ENCODE measurements at places on chromosomes 1 and 21.

- no peaks in the 10 kb centered on the region for H3K36me3 ChIP-seq
- H3K4me1 ChIP-seq = peaks cover 12% of the 10 kb centered on the region
- H3K27ac ChIP-seq = no peak overlapping the region
- DNase-seq = no peak
- H3K4me3 ChIP-seq = no peak overlapping the region
These were observed 26.1 kb downstream of the ACOT7 start for GRCh38 chr1:6367381-6368012.

DNA sequence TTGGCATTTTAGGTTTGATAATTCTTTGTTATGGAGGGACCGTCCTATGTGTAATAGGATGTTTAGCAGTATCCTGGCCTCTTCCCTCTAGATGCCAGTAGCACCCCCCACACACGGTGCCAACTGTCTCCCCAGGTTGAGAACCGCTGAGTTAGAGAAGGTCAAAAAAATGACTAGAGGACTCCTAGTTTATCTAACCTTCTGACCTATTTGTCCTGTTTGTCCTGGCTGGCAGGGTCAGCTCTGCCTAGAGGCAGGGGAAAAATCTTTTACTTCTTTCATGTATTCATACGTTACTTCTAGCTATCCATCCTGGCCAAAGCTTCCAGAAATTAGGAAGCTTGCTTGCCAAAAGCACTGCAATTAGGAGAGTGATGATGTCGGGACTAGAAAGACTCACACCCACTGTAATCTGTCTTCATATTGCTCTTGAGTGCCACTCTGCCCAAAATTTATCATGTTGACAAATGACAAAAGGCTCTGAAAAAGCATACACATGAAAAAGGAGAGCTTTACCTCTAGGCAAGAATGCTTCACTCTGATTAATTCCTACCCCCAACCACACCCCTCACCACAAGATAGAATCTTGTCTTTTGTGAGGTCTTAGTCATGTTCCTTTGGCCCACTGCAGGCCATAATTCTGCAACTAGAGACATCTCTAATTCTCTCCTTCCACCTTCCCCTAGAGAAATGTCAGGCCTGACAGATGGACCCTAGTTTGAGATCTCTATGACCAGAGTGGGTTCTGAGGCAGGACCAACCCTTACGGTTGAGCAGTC, 14.4 kb upstream of the AKR1A1 start:
- no peak for DNase-seq
- no peak overlapping the region for H3K4me3 ChIP-seq
- no peaks in the 10 kb centered on the region for H3K27me3 ChIP-seq

GRCh38 chr1:94237291-94238226, at the start of gene ARHGAP29:
Gene ARHGAP29, minus strand, starts transcription at chr1:94237584. Its CDS starts 5,973 bp downstream, at chr1:94231611.
- H3K4me3 ChIP-seq = peak within 1 kb of the TSS; percentile 48
- DNase-seq = no peak
- no peak within 1 kb of the TSS for H3K27ac ChIP-seq
- H3K4me1 ChIP-seq = peaks cover 13% of the 10 kb centered on the region
- H3K27me3 ChIP-seq = peaks cover 58% of the 10 kb centered on the region
- H3K36me3 ChIP-seq = peaks cover 15% of the 10 kb centered on the region

- no peak for DNase-seq
- no peak overlapping the region for H3K4me3 ChIP-seq
- no peaks in the 10 kb centered on the region for H3K36me3 ChIP-seq
- no peaks in the 10 kb centered on the region for H3K4me1 ChIP-seq
- H3K27ac ChIP-seq = no peak overlapping the region
- H3K27me3 ChIP-seq = peaks cover 3% of the 10 kb centered on the region
These were observed 669.9 kb upstream of the NR5A2 start for GRCh38 chr1:199357599-199357998.

DNA sequence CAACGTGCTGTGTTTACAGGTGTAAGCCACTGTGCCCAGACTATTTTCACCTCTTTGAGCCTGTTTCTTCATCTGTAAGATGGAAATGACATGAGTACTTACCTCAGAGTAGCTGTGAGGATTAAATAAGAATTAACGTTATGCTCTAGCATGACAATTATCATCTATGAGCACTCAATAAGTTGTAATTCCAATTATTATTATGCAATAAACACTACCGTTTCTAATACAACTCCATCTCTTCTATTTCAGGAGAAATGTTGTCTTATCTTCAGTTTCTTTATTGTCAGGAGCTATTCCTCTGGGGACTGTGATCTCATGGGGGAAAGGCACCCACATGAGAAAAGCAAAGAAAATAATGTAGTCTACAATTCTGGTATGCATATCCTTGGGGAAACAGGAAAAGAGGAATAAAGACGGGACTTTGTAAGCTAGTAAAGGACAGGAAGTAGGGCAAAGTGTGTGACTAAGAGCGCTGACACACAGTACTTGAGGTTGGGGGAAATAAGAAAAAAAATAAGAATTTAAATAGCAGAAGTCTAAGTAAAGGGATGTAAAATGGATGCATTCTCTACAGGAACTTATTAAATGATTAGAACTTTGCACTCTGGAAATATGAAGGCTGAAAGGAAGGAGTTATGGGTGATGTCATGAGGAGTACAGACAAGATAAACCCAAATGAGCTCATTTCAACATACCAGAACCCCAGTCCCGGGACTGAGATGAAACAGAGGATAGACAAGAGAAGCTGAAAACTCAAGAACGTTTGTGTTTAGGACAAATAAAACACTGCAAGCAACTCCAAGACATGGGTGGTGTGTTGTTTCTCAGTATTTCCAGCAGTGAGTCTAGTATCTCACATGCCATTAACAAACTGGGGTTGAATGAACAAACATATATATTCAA, 9.8 kb downstream of the PHC2 start:
- H3K36me3 ChIP-seq = no peaks in the 10 kb centered on the region
- no peak overlapping the region for H3K4me3 ChIP-seq
- H3K4me1 ChIP-seq = no peaks in the 10 kb centered on the region
- H3K27me3 ChIP-seq = peaks cover 19% of the 10 kb centered on the region

DNA sequence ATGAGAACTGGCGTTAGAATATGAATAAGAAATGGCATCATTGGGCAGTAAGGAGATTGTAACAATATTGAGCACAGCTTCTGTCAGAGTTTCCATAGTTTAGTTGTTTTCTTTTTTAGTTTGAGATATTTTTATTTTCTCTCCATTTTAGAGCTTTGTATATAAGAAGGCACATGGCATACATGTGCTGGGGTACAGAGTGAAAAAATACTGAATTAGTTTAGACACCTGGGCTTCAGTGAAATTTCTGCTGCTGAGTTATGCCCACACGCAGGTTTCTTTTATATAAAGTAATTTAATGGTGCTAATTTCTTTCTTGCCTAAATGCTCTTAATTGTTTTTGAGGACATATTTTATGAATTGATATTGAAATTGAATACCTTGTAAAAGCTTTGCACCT, 53.6 kb upstream of the RWDD3 start:
- peaks cover 13% of the 10 kb centered on the region for H3K27me3 ChIP-seq
- DNase-seq = no peak
- H3K4me1 ChIP-seq = no peaks in the 10 kb centered on the region
- no peak overlapping the region for H3K27ac ChIP-seq
- H3K4me3 ChIP-seq = no peak overlapping the region

DNA sequence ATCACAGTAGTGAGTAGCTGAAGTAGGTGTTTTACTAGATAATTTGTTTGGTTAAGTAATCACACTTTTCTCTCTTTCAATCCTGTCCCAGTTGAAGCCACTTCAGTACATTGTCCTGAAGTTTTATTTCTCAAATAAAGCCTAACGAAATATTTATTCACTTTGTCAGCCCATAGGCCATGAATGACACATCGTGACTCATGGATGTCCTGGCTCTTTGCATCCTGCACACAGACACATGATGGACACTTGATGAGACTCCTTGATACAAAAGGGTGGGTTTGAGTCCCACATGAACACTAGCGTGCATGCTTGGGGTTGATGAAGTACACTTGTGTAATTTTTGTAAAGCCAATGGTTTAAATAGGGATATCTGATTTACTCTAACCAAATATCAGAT, 22.7 kb upstream of the LAMC2 start:
- no peak for DNase-seq
- no peaks in the 10 kb centered on the region for H3K27me3 ChIP-seq
- H3K4me1 ChIP-seq = no peaks in the 10 kb centered on the region
- no peak overlapping the region for H3K4me3 ChIP-seq

DNA sequence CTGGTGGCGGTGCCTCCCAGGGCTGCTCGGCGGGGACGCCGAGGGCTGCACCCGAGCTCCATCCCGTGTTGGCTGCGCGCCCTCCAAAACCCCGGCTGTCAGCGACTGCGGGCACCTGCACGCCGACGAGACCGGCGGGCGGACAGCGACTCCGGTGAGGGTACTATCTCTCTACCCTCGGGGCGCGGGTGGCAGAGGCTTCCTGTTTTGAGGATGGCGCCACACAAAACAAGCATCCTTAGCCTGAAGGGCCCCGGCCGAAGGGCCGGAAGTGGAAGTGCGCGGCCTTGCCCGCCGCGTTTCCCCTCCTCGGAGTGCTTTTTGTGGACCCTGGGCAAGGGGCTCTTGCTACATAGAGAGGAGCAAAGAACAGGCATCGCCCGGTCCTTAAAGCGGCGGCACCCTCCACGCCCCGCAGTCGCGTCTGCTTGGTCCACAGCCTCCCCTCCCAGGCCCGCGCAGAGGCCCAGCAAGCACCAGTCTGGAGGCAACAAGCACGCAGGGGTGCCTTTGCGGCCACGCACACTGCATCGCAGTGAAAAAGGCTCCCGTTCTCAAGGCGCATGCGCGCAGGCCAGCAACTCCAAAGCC, 561 bp upstream of the COQ8A start:
- peak overlapping the region; percentile 91 for H3K4me3 ChIP-seq
- H3K36me3 ChIP-seq = peaks cover 11% of the 10 kb centered on the region
- peak overlapping the region; percentile 98 for H3K27ac ChIP-seq
- DNase-seq = no peak
- no peaks in the 10 kb centered on the region for H3K27me3 ChIP-seq

- no peaks in the 10 kb centered on the region for H3K36me3 ChIP-seq
- H3K27me3 ChIP-seq = no peaks in the 10 kb centered on the region
- DNase-seq = peak; percentile 12
- H3K4me1 ChIP-seq = peaks cover 33% of the 10 kb centered on the region
- no peak overlapping the region for H3K4me3 ChIP-seq
- no peak overlapping the region for H3K27ac ChIP-seq
These were observed 35.5 kb downstream of the MAN1C1 start for GRCh38 chr1:25651824-25652741.

GRCh38 chr1:87880764-87881163, 552.1 kb downstream of the LMO4 start:
- no peaks in the 10 kb centered on the region for H3K4me1 ChIP-seq
- no peak overlapping the region for H3K27ac ChIP-seq
- H3K4me3 ChIP-seq = no peak overlapping the region
- DNase-seq = no peak
- no peaks in the 10 kb centered on the region for H3K27me3 ChIP-seq
